ENCODE measurements at places on chromosomes 16 and 17. TPM values are rescaled to one million over a fixed set of nuclear protein-coding genes. Genes with fewer than 3 reads are reported as not detected.
A peak's percentile ranks its signal among the peaks of the same experiment; 100 is the strongest.

Gene BTBD17
- total RNA-seq, result not detected

Gene C16orf82
- not detected for total RNA-seq

DNA sequence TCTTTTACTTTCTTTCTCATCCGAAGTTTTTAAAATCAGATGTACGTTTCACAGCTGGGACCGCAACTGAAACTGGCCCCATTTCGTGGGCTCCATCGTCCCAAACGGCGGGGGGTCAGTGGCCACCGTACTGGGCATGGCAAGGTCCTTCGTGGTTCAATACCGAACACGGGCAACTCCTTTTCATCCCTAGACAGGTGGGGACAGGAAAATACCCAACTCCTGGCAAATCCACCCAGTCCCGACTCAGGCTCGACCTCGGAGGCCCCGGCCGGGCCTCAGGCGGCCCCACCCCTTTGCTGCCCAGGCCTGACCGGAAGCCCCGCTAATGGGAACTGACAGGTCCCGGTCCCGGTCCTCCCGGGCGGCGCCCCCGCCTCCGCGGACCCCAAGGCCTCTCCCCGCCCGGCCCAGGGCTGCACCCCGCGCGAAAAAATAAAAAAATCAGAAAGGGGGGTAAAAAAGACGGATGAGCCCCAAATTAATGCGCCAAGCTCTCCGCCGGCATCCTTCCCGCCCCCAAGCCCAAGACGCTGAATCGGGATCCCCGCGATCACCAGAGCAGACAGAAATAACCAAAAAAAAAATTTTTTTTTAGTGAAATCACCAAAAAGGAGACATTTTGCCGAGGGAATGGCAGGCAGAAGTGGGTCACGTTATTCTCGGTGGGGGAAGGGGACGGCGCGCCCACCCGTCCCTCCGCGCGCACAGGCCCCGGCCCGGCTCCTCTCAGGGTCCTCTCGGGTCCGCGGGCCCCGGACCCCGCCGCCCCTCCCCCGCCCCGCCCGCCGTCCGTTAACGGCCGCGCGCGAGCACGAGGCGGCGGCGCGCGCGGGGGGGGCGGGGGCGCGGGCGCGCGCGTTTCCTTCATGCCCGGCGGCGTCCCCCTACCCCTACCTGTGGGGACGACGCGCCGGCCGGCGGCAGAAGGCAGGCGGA lies 562 bp downstream of the ZC3H7A start:
- DNase-seq, result peak; percentile 92

DNA sequence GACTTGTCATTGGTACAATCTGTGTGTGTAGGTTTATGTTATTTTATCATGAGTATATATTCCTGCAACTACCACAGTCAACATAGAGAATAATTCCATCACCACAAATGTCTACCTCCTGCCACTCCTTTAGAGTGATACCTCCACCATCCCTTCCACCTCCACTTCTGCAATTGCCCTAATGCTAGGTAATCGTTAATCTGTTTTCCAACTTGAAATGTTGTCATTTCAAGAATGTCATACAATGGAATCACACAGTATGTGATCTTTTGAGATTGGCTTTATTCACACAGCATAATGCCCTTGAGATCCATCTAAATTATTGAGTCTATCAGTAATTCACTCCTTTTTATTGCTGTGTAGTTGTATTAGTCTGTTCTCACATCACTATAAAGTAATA lies 414.8 kb upstream of the C16orf82 start:
- no peak for DNase-seq
